Stimulated activated CD8-positive, alpha-beta memory T cell treated with anti-CD3 and anti-CD28 coated beads, Interleukin-12 subunit alpha, Interleukin-12 subunit beta, amount 100 ng/mL, for 4 hours (primary cell): ENCODE measurements at places on chromosomes 13 and 19.

- DNase-seq = no peak
Measured at GRCh38 chr13:23770428-23770827, 118.8 kb downstream of the MIPEP start.

- no peak for DNase-seq
Measured at GRCh38 chr19:3851254-3852176, 17.3 kb downstream of the ZFR2 start.

GRCh38 chr13:44519642-44520041 lies 56.5 kb downstream of the TSC22D1 start:
- DNase-seq = no peak

DNA sequence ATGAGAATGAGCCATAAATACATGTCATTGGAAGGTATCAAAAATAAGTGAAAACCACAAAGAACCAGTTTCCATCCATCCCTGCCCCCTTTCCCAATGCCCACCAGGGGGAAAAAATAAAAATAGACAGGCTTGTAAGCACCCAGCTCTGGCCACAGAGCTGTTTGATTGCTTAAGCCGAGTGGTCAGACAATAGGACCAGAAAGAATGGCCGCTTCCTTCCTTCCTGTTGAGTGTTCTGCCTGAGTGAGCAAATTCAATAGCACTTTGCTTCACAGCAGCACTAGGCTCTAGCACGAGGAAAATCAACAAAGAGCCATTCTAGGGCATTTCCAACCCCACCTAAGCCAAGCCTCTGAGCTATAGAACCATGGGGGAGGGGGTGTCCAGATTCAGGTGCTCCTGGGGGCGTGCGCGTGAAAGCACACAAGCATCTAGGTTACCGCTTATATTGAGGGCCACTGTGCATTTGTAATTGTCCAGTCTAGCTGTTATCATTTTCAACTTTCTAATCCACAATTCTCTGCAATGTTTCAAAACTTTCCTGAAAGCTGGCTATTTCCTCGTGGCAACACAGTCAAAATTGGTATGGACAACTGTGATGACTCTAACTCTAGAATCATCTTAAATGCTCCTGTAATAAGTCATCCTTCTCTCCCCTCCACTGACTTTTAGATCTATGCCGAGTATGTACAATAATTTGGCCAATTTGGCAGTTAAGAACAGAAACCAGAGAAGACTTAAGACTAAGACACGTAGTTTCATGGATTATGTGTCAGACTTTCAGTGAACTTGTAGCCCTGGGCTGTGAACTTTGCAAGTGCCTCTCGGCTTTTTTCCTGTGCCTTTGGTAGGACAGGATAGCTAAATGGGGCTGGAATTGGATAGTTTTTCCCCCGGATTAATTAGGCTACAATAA lies 64.3 kb downstream of the SPRY2 start:
- no peak for DNase-seq

GRCh38 chr19:3055741-3056416 lies 6.4 kb downstream of the TLE5 start:
- DNase-seq = no peak

- DNase-seq = no peak
Measured at GRCh38 chr19:10142701-10143375, 23.1 kb upstream of the EIF3G start.

- no peak for DNase-seq
Measured at GRCh38 chr13:85314686-85315085, 484.5 kb downstream of the SLITRK6 start.

DNA sequence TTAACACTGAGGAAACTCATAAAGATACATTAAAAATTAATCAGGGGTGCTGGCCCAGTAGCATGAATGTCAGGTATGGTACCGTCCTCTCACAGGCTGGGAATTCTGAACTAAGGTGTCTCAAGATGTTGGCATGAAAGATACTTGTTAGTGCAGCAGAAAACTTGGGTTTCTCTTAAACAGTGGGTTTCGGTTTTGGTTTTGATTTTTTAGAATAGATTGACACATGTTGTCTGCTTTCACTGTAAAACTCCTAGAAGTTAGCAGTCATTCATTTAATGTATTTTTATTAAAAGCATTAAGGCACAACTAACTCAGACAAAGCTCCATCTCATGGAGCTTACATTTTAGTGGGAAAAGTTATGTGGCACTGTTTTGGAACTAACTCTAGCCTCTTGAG lies 3.5 kb upstream of the OBI1 start:
- no peak for DNase-seq

GRCh38 chr19:24033963-24034342 lies 53.0 kb upstream of the ZNF254 start:
- no peak for DNase-seq

DNA sequence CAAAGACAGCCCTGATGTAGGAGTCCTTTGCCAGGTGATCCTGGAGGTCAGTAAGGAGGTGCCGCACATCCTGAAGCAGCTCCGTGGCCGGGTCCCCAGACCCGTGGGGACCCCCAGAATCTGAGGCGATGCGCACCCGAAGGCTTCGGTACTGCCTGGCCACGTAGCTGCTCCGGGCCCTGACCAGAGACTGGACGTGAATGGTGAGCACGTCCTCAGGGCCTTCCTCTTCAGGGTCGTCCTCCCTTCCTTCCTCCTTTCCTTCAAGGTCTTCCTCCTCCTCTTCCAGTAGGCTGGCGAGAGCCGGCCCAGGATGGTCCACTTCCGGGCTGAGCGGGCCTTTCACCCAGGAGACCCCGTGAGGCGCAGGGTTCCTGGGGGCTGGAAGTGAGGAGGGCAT lies 7.5 kb downstream of the RINL start:
- no peak for DNase-seq

DNA sequence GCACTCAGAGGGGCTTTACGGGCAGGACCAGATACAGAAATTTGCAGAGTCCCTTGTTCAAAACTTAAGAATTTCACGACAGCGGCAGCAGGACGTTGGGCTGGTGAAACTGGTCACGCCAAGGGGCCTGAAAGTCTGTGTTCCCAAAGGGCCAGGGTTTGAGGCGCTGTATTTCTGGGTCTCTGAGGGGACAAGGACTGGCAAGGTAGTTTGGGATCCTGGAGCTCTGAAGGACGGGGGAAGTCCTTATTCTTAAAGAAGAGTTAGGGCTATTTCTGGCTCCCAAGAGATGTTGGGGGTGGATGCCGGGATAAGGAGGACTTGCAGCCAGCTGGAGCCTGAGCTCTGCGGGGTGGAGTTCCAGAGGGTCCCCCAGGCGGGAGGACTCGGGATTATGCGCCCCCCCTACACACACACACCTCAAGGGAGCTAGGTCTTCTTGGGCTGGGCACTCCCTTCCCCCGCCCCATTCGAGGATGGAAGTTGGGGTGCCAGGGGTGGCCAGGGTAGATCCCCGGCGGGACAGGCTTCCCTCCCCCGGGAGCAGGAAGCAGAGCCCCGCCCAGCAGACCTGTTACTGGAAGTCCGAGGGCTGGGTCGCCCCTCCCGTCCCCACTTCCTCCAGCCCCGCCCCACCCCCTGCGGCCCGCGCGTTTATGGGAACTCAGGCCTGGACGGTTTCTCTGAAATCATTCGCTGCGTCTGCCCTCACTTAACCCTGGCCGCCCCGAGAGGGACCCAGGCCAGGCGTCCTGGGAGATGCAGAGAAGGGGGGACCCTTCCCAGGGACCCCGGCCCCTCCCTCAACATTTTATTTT lies 5.6 kb downstream of the BCL3 start:
- peak; percentile 59 for DNase-seq

DNA sequence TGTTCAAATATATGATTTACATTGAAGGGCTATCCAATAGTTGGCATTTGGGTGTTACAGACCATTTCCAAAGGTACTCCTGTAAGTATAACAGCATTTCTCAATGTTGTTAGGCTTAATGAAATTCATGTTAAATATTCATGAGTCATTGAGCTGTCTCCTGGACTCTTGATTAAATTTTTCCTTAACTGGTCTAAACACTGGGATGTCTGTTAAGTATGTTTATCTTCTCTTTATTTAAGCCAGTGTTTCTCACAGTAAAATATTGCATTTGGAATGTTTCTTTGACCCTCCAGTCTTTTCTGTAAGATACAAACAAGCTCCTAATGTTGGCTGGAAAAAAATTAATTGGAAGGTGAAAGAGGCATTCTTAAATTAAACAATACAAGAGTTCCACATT lies 402.5 kb upstream of the HTR2A start:
- DNase-seq = no peak

DNA sequence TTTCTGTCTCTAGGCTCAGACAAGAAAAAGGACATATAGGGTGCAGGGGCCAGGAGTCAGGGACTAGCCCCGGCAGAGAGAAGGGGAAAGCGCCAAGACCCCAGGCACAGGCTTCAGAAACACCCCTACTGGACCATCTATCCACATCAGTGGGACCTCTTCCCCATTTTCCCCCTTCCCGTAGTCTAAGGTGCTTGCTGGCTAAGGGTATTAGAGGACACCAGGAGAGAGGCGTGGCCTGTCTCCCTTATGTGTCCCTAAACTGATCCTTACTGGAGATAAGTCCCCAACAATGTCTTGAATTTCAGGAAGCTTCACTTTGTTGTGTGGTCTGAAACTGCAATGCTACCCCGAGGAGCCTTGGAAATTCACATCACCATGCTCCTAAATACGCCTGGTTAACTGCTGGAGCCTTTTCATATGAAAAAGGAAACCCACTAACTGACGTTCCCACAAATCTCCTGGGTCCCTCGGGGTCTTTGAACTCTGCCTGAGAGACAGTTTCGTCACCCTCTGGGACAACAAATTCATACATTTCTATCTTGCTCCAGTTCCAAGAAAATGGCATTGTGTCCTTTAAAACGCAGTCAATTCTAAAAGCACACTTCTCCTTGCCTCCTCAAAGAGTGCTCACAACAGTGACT lies 197.7 kb downstream of the COL4A1 start:
- DNase-seq = no peak

DNA sequence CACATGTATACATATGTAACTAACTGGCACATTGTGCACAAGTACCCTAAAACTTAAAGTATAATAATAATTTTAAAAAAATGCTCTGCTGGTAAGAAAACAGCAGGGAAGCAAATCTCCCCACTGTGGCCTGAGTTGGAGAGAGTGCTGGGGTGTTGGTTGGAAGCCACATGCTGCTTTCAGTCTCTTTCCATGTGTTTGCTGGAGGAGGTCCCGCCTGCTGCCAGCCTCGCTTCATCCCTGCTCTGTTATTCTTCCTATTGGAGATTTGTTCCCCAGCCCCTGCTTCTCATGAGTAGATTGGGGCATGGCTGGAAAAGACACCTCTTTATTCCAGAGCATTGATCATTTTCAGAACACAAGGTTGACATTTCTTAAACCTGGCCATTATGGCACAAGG lies 230.5 kb downstream of the FGF9 start:
- no peak for DNase-seq

GRCh38 chr19:45424191-45425058 lies 708 bp upstream of the ERCC1 start:
- DNase-seq = no peak

GRCh38 chr19:46475986-46476385 lies 4.6 kb upstream of the PNMA8A start:
- DNase-seq = no peak

GRCh38 chr13:100347968-100348367 lies 240.6 kb downstream of the GGACT start:
- no peak for DNase-seq

- DNase-seq = no peak
Measured at GRCh38 chr19:7540761-7541474, 5.4 kb downstream of the PNPLA6 start.

DNA sequence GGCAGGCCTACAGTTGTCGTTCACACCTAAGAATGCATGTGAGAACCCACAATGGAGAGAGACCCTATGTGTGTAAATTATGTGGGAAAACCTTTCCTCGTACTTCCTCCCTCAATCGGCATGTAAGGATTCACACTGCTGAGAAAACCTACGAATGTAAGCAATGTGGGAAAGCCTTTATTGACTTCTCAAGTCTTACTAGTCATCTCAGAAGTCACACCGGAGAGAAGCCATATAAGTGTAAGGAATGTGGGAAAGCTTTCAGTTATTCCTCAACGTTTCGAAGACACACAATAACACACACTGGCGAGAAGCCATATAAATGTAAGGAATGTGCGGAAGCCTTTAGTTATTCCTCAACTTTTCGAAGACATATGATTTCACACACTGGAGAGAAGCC lies 11.3 kb downstream of the ZNF555 start:
- no peak for DNase-seq

DNA sequence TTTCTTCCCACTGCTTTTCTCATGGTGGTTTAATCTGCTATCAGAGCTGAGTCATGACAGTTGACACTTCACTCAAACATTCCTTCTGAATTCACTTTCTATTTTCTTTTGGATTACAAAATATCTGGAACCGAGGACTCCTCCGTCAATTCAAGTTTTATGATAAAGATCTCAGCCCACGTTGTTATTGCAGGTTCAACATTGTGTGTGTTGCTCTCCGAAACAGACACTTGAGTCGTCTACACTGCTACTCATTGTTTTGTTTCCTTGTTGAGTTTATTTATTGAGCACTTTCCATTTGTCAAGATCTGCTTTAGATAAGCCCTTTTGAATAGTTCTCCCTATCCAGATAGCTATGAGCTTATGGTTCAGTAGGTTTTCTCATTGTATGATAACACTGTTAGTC lies 636.1 kb upstream of the GPC6 start:
- DNase-seq = no peak

DNA sequence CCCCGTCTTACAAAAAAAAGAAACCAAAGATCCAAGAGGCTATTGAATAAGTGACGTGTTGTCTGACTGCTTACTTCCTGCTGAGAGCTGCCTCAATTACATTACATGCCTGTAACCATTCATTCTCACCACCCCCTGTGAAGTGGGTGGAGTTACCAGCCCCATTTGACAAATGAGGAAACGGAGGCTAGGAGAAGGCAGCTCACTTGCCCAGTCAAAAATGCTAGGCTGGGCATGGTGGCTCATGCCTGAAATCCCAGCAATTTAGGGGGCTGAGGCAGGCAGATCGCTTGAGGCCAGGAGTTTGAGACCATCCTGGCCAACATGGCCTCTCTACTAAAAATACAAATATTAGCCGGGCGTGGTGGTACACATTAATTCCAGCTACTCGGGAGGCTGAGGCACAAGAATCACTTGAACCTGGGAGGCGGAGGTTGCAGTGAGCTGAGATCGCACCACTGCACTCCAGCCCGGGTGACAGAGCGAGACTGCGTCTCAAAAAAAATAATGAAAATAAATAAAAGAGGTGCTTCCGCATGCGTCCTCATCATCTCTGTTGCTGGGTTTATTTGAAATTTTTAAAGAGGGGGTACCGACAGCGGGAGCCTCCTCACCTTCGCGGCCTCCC lies 499 bp downstream of the LSM7 start:
- peak; percentile 25 for DNase-seq

DNA sequence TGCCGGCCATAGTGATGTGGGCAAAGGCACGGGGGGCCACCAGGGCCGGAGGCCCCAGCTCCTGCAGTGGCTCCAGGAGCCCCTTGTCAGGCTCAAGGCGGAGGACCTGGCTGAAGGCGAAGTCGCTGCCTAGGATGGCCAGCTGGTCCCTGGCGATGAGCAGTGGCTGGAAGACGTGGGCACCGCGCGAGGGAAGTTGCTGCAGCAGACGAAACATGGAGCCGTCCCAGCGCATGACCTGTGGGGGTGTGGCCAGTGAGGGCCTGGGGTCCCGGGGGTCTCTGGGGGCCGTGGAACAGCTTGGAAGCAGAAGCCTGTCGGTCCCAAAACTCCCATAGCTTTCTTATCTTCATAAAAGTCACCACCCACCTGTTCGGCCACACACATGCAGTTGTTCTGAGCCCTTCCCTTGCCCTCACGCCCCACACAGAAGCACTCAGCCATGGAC lies 9.6 kb downstream of the LGI4 start:
- DNase-seq = no peak

GRCh38 chr19:19610376-19611202 lies 7.9 kb downstream of the PBX4 start:
- DNase-seq = no peak

GRCh38 chr19:49889687-49890348 lies 6.9 kb downstream of the IL4I1 start:
- peak; percentile 48 for DNase-seq

GRCh38 chr13:78777976-78778375 lies 119.0 kb upstream of the OBI1 start:
- no peak for DNase-seq
